ENCODE measurements at places on chromosomes 2 and 18.

GRCh38 chr2:206647985-206648384 lies 5.7 kb downstream of the FAM237A start:
- DNase-seq = no peak

- peak; percentile 24 for DNase-seq
Observed at GRCh38 chr2:69945941-69946340, 15.5 kb downstream of the ASPRV1 start.

GRCh38 chr2:58574873-58575272 lies 333.7 kb upstream of the FANCL start:
- no peak for DNase-seq

DNA sequence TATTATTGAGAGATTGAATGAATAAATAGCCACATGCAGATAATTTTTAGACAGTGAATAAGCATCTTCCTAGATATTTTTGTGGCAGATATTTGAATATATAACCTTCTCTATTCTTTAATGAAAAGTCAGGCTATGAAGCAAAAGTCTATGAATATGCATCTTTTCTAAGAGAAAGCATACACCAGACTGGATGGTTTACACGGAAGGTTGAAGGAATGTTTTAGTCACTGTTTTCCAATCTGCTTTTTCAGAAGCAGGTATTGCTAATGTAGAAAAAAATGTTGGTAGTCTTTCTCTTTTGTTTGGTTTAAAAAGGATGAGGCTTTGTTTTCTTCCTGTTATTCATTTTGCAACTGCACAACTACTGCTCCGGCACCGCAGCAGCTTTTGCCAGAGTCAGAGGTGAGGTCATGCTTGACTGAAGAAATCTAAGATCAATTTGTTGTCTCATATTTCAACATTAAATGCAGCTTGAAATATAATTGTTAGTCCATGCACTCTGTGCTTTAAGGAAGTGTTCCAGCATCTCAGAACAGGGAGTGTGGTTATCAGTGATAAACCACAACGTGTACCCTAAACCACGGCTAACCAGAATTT lies 1540.8 kb upstream of the PIK3C3 start:
- no peak for DNase-seq

DNA sequence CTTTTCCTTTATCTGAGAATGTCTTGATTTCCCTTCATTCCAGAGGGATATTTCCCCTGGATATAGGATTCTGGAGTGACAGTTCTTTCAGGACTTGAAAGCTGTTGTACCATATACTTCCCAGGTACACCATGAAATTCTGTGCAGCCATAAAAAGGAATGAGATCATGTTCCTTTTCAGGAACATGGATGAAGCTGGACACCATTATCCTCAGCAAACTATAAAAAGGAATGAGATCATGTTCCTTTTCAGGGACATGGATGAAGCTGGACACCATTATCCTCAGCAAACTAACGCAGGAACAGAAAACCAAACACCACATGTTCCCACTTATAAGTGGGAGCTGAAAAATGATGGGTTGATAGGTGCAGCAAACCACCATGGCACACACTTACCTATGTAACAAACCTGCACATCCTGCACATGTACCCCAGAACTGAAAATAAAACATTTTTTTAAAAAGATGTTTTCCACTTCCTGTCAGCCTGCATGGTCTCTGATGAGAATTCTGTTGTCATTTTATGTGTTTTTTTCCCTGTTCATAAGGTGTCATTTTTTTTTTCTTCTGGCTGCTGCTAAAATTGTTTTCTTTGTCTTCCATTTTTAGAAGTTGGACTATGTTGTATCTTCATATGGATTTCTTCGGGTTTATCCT lies 133.3 kb downstream of the DNAH6 start:
- DNase-seq = no peak

- no peak for DNase-seq
Observed at GRCh38 chr2:235897992-235898391, 270.2 kb downstream of the GBX2 start.
